ENCODE measurements at places on chromosomes 5 and 9.
A peak's percentile ranks its signal among the peaks of the same experiment; 100 is the strongest.

- DNase-seq, result no peak
Observed at GRCh38 chr9:35669331-35670145, 4.2 kb upstream of the CA9 start.

- DNase-seq, result no peak
Observed at GRCh38 chr9:19138084-19138483, 10.8 kb upstream of the PLIN2 start.

DNA sequence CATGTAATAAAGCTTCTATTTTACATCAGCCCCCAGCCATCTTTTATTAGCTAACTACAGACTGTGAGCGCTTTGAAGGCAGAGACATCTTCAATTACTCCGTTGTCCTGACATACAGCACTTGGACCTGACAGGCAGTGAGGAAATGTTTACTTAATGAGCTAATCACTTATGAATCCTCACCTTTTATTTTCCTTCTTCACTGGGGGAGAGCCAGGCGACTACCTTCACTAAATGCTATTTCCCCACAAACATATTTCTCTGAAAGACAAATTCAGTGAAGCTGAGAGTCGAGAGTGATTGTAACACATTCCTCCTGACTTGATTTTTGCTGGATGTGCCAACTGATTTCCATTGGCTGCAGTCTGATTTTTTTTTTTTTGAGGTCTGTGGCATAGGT is 192.1 kb upstream of the CLINT1 start:
- DNase-seq, result no peak

DNA sequence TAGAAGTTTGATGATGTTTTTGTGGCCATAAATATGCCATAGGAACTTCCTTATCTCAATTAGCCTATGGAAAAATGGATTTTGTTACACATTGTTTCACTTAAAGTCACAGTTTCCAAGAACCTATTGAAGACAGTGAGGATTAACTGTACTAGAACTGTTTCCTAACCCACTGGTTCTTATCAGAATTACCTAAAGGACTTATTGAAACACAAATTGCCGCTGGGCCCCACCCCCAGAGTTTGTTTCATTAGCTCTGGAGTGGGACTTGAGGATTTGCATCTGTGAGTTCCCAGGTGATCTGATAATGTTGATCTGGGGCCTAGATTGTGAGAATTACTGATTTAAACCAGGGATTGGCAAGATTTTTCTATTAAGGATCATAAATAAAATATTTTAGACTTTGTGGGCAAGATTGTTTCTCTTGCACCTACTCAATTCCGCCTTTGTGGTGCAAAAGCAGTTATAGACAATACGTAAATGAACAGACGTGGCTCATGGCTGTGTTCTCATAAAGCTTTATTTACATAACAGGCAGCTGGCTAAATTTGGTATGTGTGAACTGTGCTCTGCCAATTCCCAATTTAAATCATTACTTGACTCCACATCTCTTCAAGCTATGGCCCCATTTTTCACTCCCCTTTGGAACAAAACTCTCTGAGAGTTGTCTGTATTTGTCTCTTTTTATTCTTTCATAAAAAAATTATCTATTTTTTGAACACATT is 9.3 kb downstream of the JAK2 start:
- no peak for DNase-seq

DNA sequence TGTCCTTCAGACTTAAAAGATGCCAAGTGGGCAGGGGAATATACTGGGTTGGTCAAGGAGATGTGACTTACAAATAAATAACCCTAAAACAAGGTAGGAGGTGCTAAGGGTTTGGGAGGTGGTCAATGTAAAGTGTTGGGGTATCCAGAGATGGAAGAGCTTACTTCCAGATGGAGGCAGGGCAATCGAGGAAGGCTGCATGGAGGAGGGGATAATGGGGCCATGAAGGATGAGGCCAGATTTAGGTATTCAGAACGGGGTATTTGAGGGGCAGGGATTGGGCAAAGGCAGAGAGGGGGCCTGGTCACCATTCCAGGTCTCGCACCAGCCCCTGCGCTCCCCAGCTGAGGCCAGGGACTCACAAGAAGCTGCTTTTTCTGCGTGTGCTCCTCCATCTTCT is 57.9 kb upstream of the FBXW11 start:
- DNase-seq, result no peak

GRCh38 chr9:86355814-86356213 is 1.6 kb upstream of the TUT7 start:
- no peak for DNase-seq

- no peak for DNase-seq
Observed at GRCh38 chr5:170219615-170220014, 13.2 kb upstream of the C5orf58 start.

DNA sequence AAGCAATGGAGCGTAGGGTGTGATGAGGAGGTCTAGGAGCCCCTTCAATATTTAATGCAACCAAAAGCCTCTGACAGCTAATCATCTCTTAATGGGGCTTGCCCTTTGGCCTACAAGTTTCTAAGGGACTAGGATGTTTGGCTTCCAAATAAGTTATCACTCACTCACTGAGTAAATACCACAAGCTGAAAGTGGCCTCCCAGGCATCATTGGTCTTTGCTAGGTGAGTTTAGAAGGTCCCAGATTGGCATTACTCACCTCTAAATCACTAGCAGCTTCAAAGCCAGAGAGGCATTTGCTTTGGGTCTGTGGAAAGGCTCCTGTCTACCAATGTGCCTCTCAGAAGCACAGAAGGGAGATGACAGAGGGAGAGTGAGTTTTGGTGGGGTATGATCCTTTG is 344.2 kb downstream of the NTRK2 start:
- no peak for DNase-seq

- DNase-seq, result no peak
Observed at GRCh38 chr5:80231243-80231642, 24.6 kb downstream of the SERINC5 start.

- no peak for DNase-seq
Observed at GRCh38 chr5:131745703-131746102, 51.1 kb downstream of the FNIP1 start.

DNA sequence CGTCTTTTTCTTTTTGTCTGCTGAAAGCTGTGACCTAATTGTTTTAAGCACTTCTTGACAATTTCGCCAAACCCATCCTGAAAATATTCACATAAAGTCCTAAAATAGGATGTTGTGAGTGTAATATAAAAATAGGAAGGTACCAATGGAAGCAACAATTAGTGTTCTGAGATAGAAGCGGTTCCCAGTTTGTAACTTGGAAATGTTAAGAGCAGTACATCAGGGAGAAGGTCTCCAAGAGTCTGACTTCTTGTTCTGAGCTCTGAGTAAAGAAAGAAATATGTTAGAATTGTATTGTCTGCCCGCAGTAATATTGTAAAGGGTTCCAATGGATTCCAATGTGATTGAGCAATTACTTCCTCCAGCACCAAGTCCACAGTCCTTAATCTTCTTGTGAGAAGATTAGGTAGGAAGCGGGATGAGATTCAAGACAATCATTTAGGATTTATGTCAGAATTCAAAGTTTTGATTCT is 3.9 kb downstream of the VCAN start:
- no peak for DNase-seq

DNA sequence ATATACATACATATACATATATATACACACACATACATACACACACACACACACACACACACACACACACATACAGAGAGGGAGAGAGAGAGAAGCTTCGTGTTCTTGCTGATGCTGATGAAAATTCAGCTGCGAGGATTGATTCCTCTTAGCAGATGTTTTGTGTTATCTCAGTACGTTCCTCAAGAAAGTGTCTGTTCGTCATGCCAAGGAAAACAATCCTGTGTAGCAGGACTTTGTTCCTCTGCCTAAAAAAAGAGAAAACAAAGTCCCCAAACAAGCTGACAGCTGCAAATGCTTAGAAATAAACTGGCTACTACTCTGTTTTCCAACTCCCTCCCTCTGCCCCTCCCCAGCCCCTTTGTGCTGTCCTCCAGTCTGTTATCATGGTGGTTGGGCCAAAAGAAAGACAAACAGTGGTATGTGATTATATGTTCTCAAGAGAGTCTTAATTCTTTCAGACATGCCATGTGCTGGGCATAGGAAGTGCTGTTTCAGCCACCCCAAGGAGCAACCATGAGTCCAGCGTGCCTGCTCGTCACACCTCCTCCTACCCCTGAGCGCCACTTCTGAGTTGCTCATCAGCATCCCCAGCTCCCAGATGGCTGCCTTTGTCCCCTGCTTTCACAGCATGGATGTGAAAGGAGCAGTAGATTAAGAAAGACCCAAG is 71.5 kb upstream of the EQTN start:
- no peak for DNase-seq

- DNase-seq, result no peak
Observed at GRCh38 chr5:161630948-161631347, 54.6 kb upstream of the GABRA6 start.

DNA sequence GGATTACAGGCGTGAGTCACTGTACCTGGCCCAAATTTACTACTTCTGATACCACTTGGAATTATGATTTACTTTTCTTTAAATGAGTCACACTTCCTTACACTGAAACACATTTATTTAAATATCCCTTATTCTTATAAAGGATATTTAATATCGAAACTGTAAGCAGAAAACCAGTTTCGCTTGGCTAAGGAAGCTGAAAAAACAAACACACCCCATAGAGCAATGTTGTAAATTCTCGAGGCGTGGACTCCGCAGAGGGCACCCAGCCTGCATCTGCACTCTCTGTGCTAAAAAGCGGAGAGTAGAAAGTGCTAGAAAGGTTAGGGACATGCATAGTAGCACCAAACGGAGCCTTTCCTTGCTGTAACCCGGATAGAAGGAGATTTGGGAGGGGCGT is 86.5 kb downstream of the HMCN2 start:
- DNase-seq, result no peak

DNA sequence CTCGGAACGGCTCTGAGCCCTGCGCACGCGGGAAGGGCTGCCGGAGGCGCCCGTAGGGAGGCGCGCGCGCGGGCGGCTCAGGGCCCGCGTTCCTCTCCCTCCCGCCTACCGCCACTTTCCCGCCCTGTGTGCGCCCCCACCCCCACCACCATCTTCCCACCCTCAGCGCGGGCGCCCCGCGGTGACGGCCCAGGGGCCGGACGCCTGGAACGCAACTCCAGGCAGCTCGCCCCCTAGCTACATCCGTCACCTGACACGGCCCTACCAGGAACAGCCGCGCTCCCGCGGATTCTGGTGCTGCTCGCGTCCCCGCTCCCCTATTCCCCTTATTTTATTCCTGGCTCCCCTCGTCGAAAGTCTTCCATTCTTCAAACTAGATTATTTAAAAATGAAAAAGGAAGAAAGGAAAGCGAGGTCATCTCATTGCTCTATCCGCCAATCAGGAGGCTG is at the start of gene CDKN2B-AS1:
CDKN2B-AS1 (plus strand) TSS at position 236 of the 450 bp plus-strand sequence.
- DNase-seq, result peak; percentile 76

DNA sequence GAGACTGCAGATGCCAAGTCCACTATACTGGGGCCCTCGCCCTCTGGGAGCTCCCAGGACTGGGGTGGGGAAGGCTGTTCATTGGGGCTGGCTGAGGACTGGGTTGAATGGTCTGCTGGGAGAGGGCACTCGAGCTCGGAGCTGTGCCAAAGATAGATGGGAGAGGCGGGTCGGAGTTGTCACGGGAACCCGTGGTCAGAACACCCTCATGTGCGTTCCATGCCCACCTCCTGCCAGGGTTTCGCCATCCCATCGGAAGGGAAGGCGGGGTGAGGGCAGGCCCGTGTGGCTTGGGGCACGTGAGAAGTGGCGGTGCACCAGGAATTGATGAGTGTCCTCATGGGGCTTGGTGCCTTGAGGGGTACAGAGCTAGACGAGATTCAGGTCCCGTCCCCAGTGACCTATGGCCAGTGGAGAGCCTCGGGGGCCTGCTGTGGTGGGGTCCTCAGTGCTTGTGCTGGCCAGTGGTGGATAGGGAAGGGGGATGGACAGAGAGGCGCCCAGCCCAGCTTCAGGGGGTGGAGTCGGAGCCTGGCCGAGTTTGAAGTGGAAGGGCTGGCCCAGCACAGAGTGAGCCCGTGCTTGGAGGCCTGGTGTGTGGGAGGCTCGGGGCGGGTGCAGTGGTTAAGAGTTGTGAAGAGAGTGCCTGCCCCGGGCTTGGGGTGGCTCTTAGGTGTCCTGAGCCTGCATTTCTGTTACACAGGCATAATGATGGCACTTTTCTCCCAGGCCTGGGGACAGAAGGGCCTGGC is 4.3 kb downstream of the CACFD1 start:
- no peak for DNase-seq

DNA sequence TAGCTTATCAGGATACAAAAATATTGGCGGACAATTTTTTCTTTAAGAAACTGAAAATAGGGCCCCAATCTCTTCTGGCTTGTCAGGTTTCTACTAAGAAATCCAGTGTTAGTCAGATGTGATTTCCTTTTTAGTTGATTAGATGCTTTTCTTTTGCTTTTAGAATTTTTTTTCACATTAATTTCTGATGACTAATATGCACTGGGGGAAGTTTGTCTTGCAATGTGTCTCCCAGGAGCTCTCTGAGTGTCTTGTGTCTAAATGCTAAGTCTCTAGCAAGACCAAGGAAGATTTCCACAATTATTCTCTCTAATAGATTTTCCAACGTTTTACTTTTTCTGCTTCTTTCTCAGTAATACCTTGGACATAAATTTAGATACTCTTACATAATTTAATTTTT is 559.8 kb upstream of the TYRP1 start:
- no peak for DNase-seq

GRCh38 chr9:11128156-11128555 is 515.4 kb upstream of the PTPRD start:
- DNase-seq, result no peak

- DNase-seq, result no peak
Observed at GRCh38 chr9:127684576-127684975, 22.2 kb upstream of the CFAP157 start.

- no peak for DNase-seq
Observed at GRCh38 chr9:129626625-129627284, 792 bp downstream of the NTMT1 start.

DNA sequence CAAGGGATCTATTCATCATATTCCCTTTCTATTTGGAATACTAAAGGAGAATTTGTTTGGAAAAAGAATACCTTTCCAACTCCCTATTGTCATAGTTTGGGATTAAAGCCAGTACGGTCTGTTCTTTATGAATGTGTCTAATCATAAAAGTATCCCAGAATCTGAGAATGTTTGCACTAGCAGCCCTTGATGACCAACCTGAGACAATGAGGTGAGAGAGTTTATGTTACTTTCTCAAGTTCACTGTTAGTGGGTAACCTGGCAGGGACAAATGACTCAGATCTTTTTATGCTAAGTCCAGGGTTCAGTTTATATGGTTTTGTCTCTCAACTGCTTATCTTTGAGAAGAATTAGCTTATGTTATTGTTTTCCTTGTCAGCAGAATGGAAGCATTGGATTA is 25.3 kb upstream of the TLR4 start:
- no peak for DNase-seq

DNA sequence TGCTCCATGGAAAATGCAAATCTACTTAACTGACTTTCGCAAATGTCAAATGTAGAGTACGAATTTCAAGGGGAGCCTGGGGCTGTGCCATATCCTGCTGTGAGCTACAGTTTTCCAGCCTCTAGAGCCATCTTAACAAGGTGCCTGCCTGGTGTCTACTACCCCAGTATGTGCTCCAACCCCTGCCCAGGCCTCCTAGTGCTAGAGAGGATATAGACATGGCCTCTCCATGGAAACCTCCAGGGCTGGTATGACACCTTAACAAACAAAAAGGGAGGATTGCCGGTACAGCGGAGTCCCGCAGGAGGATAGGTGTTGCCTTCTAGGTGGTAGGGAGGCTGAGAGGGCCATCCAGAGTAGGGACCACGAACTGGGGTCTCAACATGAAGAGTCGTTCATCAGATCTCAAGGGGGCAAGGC is 13.6 kb upstream of the IL3 start:
- no peak for DNase-seq

- no peak for DNase-seq
Observed at GRCh38 chr5:59293700-59294099, 599.8 kb downstream of the PDE4D start.

- DNase-seq, result no peak
Observed at GRCh38 chr9:131606896-131607567, 61.7 kb downstream of the PRRT1B start.

GRCh38 chr5:2387250-2387633 is 364.2 kb downstream of the IRX2 start:
- no peak for DNase-seq

All from AML-193 (cell line).